Left renal cortex interstitium (tissue), 4 donors: ENCODE measurements at places on chromosomes 6 and 20.

GRCh38 chr6:127404133-127404532 lies 55.1 kb downstream of the KIAA0408 start:
- no peak for DNase-seq

GRCh38 chr20:52193133-52193532 lies 1.6 kb upstream of the ZFP64 start:
- no peak for DNase-seq

DNA sequence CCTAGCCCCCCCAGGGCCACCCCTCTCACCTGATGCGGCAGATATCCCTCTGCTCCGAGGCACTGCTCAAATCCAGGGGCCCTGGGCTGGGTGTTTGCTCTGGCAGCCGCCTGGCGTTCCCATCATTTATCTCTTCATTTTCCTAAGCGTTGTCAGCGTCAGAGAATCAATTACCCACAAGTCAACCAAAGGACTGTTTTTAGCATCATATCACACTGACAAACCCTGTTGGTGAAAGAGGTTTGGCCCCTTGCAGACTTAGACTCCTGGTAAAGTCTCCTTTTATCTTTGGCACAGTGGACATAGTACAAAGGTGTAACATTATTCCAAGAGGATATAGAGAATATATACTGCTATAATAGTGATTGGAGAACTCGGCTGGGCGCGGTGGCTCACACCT lies at the start of gene GHRH:
TSS of gene GHRH (minus strand) at position 101 of the 400 bp plus-strand sequence. CDS start 4,925 bp downstream, outside the sequence.
- DNase-seq, result no peak

DNA sequence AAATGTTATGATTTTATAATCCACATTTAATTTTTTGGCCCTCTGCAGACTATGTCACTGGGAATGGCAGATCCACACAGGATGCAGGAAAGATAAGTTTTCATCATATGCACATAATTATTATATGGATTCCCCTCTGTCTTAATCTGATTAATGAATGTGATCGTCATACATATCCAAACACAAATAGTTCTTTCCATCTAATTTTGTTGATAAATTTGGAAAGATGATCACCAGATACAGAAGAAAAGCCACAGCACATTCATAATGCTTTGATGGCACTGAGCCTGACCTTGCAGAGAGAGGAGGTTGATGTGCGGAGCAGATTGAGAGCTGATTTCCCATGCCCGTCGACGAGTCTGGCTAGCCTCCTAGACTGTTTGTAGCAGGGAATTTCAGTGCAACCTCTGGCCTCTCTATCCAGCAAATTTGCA lies 471.5 kb downstream of the EPM2A start:
- no peak for DNase-seq

- DNase-seq, result no peak
Measured at GRCh38 chr20:10536531-10536930, 101.4 kb downstream of the SLX4IP start.

DNA sequence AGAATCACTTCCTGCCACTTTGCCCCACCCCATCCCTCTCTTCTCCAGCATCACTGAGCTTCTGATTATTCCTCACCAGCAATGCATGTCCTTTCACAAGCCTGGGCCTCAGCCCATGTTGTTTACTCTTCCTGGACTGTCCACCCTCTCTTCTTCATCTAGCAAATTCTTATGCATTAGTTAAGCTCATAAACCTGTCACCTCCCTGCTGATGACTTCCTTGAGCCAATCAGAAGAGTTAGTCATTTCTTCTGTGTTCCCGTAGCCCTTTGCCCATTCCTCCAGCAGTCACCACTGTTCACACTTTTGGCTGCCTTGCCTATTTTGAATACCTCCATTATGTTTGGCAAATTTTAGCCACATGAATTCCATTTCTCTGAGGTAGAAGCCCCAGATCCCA lies 4.1 kb upstream of the CRYBG1 start:
- DNase-seq, result no peak

- no peak for DNase-seq
Measured at GRCh38 chr20:63946986-63947637, 9.1 kb downstream of the UCKL1 start.

DNA sequence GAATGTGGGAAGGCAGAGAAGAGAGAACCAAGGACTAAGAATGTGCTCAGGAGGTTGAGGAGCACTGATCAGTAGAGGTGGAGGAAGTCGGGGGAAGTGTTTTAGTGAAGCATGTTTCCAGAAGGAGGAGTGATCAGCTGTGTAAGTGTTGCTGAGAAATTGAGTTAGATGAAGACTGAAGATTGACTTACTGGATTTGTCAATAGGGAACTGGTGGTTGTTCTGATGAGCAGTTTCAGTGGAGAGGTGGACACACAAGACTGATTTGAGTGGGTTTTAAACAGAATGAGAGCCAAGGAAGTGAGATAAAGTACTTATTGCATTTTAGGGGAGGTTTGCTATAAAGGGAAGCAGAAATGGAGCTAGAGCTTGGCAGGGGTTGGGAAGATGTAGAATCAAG lies 182.6 kb downstream of the CDKAL1 start:
- no peak for DNase-seq

DNA sequence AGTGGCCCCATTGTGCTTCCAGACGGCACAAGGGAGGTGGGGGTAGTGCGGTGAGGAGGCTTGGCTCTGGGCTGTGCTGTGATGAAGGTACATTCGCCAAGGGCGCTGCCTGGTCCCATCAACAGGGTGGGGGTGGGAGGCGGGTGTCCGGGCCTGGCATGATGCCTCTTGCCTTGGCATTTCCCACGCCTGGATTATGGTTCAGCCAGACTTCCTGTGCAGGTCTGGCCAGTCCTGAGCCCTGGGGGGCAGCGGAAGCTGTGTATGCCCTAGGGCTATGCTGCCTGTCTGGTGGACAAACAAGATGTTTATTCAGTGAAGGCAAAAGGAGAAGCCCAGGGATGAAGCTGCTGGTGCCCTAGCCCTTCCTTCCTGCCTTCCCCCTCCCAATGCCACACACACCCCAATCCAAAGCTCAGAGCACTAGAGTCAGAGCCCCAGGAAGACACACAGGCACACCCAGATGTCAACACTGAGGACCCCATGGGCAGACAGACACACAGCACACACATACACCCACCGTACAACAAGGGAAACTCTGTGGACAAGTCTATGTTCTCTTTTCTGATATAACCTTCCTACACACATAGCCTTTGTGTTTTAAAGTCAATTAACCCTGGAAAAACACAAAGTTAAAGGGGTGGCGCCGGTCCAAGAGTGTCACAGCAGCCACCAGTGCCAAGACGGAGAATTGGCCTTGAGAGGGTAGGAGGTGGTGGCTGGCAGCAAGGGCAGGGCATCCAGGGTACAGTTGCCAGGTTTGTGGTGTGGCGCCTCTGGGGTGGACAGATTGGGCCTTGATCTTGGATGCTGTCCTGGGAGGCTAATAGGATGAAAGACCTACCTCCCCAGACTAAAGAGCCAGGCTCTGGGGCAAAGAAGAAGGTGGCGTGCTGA lies 54.7 kb upstream of the SAYSD1 start:
- no peak for DNase-seq

DNA sequence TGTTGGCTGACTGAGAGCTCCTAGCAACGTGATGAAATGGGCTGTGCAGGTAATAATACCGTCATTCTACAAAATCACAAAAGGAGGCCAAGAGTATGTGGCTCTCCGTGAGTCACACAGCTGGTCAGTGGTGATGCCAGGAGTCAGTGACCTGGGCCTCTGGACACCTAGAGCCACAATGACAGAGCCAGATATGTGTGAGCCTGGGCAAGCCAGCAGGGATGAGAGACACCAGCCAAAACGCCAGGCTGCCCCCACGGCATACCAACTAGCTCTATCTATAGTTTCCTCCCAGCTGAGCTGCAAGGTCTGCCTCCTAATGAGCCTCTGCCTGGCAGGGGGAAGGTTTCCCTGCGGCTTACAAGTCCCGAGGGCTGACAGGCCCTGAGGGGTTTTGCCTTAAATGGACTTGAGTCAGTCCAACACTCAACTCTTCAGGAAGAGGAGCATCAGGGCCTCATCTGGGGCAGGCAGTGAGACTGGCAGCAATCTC lies 70.0 kb downstream of the CPNE5 start:
- no peak for DNase-seq

GRCh38 chr6:145814035-145814500 lies 527 bp downstream of the FBXO30 start:
- DNase-seq, result peak; percentile 59
